ENCODE measurements at places on chromosomes 6 and 20.

- DNase-seq = no peak
These were observed 12.4 kb downstream of the MAP1LC3A start for GRCh38 chr20:34570859-34571306.

DNA sequence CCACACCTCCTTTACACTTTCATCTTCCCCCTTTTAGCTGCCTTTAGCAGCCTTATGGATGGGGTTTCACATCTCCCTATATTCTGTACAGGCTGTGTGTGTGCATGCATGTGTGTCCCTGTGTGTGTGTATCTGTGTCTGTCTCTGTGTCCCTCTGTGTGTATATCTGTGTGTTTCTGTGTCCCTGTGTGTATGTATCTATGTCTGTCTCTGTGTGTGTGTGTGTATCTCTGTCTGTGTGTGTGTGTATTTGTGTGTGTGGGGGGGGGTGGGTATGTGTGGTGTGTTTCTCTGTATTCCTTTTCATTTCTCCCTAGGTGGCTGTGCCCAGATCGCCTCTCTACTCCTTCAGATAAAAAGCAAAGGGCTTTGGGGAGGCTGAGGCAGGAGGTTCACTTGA, 52.2 kb upstream of the CD83 start:
- DNase-seq = no peak

DNA sequence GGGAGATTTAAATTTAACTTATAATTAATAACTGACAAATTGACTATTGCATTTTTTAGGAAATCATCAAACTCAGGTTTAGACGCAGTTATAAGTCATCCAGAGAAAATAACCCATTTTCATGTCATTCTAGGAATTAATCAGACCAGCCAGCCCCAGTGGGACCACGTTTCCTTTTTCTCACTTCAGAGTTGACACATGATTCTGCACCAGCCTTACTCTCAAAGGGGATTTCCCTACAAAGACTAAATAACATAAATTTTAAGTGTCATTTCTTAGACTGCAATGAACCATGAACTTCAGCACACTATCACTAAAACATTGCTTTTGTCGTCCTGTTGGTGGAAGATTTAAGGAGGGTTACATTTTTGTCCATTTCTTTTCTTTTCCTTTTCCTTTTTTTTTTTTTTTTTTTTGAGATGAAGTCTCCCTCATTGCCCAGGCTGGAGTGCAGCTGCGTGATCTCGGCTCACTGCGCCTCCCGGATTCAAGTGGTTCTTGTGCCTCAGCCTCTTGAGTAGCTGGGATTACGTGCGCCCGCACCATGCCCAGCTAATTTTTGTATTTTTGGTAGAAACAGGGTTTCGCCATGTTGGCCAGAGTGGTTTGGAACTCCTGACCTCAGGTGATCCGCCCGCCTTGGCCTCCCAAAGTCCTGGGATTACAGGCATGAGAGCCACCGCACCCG, 3.6 kb downstream of the IPCEF1 start:
- no peak for DNase-seq

- DNase-seq = peak; percentile 3
These were observed 209.0 kb downstream of the SYNE1 start for GRCh38 chr6:152428126-152428525.

GRCh38 chr20:41432746-41433145, 66.1 kb upstream of the EMILIN3 start:
- DNase-seq = no peak

DNA sequence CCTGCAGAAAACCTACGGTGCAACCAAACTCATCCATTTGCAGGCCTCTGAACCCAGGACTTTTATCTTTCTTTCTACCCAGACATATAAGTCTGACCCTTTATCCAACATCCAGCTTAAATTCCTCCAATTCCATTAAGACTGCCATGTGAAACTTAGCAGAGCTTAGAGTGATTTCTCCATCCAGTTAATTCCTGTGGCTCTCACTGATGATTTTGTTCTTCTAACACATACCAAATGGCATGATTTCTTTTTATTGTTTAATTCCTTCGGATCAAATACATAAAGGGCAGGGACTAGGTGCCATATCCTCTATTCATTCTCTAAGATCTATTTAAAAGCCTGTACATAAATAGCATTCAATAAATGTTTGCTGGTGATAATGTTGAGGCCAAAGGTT, 92.9 kb downstream of the TASP1 start:
- no peak for DNase-seq

DNA sequence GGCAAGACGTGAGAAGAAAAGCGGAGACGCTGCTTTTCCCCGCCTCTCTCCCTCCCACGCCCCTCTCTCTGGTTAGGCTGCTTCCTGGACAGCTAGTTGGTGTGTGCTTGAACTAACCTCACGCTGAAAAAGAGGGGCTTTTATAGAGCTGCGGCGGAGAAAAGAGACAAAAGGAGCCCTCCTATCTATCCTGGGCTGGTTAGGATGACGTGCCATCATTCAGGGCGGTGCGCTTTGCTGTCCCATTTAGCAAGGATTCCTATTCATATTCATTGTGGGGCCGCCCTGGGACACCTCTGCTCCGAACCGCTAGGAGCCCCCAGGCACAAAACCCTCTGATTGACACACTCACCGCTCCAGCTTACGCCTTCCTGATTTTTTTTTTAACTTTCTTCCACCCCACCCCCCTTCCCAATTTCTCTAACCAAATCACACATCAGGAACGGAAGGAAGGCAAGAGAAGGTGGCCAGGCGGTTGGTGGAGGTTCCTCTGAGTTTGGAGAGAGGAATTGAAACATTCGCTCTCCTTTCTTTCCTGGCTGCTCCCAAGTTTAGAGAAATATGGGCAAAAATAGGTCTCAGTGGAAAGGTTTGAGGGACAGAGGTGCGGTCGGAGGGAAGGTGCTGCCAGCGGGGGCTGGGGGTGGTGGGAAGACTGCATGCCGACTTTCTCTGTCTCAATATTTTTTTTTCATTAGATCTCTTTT, at the start of gene OLIG3:
Gene OLIG3, minus strand, starts transcription at position 114 of the 707 bp plus-strand sequence. CDS start 224 bp downstream, outside the sequence.
- peak; percentile 67 for DNase-seq

GRCh38 chr20:43191946-43192863, 2.5 kb upstream of the PTPRT start:
- DNase-seq = peak; percentile 51

DNA sequence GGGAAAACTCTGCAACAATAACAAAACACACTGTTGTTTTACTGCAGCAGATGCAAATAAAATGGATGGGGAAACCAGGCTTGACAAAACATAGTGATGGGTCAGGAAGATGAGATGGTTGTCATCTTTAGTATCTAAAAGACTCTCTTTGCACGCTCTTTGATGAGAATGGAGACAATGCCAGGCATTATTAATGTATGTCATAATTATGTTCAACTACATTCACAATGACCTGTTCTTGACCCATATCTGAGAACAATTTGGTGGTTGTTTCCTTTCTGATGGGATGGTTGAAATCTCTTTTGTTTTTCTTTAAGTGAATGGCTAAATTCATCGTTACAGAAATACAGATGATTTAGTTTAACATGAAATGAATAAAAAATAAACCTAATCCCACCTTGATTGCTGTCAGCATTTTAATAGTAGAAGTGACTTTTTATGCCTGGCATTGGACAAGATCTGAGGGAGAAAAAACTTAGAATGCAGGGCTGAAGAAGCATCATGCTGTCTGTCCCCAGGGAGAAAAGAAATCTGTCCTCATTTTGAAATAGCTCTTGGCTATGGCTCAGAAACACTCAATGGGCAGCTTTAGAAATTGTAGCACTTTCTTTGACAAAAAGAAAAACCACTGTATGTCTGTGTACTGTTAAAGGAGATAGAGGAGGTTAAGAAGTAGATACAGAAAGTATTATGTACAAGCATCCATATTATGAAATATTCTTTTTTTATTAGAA, 12.4 kb upstream of the GRIK2 start:
- DNase-seq = no peak

All from H1 (cell line).